ENCODE measurements at places on chromosomes 12 and 14.
A peak's percentile ranks its signal among the peaks of the same experiment; 100 is the strongest.

DNA sequence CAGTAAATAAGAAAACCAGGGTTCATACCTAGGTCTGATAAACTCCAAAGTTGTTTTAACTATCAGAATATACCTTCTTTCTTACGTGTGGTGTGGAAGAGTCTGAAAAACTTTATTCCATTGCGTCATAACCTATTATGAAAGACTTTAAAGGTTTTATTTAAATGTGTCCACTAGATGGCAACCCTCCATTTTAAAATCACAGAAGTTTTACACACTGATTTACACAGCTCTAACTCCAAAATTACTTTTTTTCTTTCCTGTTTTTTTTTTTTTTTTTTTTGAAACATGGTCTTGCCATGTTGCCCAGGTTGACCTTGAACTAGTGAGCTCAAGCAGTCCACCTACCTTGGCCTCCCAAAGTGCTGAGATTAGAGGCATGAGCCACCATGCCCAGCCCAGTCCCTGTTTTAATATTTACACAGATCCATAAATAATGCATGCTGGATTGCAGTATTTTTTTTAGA, 17.3 kb upstream of the TMPRSS12 start:
- peak; percentile 53 for DNase-seq

- DNase-seq, result no peak
Observed at GRCh38 chr14:95425369-95426115, 90.9 kb downstream of the SYNE3 start.

- no peak for DNase-seq
Observed at GRCh38 chr12:129269756-129270495, 416.6 kb downstream of the GLT1D1 start.

GRCh38 chr12:110012659-110013058, 13.4 kb downstream of the ANKRD13A start:
- DNase-seq, result no peak

DNA sequence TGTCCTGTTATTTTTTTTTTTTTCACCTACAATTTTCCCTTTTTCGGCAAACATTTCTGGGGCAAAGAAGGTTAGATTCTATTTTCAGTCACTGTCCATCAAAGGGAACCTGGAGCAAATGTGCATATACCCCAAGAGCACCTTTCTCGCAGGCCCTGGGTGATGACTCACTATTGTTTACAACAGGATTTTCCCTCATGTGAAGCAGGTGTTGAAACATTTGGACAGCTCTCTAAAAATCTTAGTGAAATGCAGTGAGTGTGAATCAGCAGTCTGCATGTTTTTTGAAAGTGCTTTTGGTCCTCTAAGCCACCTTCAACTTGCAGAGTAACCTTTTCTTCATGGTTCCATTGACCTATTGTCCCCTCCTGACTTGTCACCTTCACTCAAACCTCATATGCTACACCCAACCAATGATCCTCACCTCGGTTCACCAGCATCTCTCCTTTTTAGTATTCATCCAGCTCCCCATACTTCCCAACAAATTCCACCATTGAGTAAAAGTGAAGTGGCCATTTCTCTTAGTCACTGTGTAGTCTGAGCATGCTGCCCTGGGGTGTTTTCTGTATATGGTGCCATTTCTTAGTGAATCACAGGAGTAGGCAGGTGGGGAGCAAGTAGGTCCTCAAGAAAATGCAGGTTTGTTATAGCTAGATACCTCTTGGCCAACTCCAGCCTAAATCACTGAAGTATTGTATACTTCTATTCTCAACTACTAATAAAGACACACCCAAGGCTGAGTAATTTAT, 260.2 kb downstream of the BMP4 start:
- no peak for DNase-seq

DNA sequence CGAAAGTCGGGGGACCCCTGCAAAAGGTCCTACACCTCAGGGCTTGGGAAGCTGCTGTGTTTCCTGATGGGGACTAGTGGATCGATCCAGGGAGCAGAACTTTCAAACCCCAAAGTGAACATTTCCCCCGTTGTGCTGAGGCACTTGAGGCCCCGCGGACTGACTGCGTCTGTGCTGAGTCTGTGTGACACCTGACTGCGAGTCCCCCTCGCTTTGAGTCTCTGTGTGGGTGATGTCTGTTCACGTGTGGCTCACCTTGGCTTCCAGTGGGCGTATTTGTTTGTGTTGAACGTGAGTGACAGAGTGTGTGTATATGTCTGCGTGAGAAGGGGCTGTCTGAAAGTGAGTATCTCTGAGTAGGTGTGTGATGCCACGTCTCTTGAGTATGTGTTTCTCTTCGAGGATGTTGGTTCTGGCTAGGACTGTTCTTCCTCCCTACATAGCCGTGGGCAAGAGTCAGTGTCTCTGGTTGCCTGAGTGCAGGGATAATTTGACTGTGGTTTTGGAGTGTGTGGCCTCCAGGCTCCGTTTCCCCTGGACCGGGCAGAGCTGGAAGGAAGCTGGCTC, 1.3 kb downstream of the TEAD4 start:
- no peak for DNase-seq

DNA sequence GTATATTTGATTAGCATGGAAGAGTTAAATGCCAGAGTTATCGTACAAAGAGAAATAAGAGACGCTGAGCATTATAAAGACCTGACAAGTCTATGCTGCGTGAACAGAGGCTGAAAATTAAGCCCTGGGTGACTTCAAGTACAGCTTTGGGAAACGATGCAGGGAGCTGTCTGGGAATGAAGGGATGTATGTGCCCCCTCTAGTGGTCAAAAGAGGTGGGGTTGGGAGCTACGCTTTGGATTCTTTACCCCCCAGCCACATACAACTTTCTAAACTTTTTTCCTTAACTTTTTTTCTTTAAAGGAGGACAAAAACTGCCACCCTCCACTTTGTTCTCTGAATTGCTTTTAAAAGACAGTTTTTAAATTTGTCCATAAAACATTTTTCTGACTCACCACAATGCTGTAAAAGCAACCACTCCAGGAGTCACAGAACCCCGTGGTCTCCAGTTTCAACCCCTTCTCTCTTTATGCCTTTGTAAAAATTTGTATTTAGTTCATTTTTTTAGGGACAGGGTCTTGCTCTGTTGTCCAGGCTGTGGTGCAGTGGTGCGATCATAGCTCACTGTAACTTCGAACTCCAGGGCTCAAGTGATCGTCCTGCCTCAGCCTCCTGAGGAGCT, 59.4 kb downstream of the ZNF664 start:
- DNase-seq, result peak; percentile 43

DNA sequence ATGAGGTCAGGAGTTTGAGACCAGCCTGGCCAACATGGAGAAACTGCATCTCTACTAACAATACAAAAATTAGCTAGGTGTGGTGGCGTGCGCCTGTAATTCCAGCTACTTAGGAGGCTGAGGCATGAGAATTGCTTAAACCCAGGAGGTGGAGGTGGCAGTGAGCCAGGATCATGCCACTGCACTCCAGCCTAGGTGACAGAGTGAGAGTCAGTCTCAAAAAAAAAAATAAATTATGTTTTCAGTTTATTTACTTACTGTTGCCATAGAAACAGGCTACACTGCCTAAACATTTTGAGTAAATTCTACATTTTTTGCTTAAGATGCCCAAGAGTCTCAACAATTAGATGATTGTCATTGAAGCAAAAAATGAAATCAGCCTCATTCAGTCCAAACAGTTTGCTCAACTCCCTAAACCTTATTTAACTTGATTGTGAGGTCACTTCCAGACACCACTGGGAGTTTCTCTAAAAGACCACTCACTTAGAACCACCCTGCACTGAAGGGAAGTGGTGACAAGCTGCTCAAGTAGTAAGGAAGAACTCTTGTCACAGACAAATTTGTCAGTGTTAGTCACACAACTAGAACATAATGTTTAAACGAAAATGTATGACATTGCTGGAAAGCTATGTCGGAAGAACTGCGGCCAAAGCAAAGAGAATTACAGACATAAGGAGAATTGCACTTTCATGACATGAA, 9.8 kb upstream of the GNPNAT1 start:
- DNase-seq, result peak; percentile 30

DNA sequence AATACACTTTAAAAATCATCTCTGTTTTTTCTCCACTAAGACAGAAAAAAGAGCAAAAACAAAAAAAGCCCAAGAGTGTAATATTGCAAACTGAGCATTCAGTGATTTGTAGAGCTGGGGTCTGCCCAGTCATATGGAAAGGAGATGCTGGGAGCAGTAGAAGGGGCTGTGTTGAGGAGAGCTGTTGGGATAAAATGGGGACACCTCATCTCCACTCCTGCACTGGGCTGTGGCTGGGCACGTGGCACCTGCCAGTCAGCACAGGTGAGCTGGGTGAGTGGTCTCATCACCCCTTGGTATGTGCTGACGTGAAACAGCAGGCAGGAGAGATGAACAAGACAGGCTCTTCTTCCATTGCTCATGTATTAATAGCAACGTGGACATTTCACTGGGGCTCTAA, 217.4 kb downstream of the C12orf42 start:
- DNase-seq, result no peak

DNA sequence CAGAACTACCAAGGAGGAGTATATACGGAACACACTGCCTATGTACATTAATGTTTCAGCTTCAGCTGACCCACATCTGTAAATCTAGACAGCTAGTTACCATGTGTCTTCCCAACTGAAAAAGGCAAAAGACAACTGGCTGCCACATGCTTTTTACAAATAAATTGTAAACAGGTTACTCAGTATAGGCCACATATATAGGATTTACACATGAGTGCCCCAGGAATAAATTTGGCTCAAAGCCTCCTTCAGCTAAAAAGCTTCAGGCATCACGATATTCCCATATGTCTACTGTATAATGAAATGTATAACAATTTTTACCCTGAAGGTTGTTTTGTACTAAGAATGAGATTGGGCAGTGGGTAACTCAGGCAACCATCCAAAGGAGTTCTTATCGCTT, 175.9 kb upstream of the BMP4 start:
- no peak for DNase-seq

GRCh38 chr12:109451400-109451799, 25.7 kb downstream of the KCTD10 start:
- no peak for DNase-seq

DNA sequence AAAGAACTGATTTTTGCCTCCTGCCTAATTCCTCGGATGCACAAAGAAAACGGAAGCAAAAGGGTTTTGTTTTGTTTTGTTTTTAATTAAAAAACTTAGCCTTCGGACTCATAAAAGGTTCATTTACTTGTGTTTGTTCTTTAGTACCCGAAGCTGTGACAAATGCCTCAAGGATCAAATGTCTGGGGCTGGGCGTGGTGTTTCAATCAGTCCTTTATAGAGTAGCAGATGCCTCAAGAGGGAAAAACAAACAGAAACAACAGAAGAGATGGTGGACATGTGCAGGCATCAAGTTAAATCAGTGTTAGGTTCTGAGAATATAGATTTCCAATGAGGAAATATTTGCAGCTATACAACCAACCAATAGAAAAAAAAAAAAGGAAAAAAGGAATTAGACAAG, 1.6 kb upstream of the WIF1 start:
- no peak for DNase-seq

DNA sequence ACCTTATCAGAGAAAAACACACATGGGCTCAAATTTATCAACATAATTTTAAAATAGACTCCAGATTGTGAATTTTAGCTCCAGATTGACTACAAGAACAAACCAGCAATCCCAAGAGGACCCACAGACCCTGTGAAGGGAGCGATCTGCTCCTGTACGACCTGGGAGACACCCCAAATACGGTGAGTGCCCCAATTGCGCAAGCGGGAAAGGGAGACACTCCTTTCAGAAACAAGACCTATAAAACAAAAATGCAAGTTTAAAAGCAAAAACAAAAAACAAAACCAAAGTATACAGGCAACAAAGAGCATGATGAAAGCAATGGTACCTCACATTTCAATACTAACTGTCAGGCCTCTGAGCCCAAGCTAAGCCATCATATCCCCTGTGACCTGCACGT, 32.1 kb downstream of the DNAI7 start:
- DNase-seq, result no peak

DNA sequence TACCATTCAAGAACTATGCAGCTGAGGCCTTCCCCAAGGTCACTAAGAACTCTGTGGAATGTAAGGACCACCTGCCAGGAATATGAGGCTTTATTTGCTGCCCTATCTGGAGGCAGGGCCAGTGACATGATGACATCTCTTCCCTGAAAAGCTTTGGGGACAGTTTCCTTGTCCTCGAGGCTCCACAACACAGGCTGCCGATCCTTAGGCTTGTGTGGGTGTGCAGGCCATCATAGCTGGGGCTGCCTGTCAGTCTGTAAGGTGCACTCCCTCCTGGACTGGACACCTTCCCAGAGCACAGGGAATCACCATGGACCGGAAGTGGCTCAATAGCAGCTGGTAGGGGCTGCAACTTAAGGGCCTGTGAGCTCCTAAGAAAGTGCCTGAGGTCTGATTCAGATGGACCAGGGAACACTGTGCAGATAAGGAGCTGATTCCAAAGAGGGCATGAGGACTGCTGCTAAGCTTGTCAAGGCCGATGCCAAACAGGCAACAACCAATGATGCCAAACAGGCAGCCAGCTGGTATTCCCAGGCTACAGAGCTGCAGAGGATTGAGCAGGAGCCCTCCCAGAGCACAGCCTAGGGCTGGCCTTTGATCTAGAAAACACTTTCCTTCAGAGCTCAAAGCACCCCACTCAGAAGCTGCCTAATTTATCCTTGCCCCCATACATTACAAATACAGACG, 84.3 kb downstream of the CRACR2A start:
- DNase-seq, result no peak

GRCh38 chr12:77878901-77879300, 48.2 kb downstream of the NAV3 start:
- DNase-seq, result no peak

DNA sequence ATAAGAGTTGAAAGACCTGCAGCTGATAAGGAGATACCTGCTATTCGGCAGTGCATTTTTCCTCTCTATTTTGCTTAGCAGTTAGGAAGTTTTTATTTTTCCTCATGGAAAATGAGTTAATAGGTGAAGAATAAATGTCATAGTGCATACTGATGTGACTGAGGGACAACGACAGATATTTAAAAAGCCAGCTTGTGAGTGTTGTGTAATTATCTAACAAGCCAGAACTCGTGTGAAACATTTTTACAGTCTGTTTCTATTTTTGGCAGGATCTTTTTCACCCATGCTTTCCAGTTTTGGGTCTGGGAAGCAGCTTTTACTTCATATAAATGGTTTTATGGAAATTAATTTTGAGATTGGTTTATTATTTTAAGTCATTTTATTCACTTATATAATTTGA, 2.9 kb downstream of the FBXO34 start:
- no peak for DNase-seq

- no peak for DNase-seq
Observed at GRCh38 chr12:100138048-100138802, 4.4 kb downstream of the BLTP3B start.
